Aorta (tissue), 5 donors: ENCODE measurements at places on chromosomes 2 and 18. TPM values are rescaled to one million over a fixed set of nuclear protein-coding genes. Genes with fewer than 3 reads are reported as not detected.

CDH20 gene
- 0.10 TPM for polyA plus RNA-seq

ANKRD62 gene
- not detected for polyA plus RNA-seq

APCDD1 gene
- 45.5 TPM for polyA plus RNA-seq

KLHL14 gene
- not detected for polyA plus RNA-seq

LIMS3 gene
- polyA plus RNA-seq, result not detected

GTF3C2 gene
- polyA plus RNA-seq, result 20.3 TPM

MPHOSPH10 gene
- 19.8 TPM for polyA plus RNA-seq

MC2R gene
- not detected for polyA plus RNA-seq

EFEMP1 gene
- 3,298 TPM for polyA plus RNA-seq

EMILIN1 gene
- 50.0 TPM for polyA plus RNA-seq

DPP4 gene
- 4.1 TPM for polyA plus RNA-seq

PKDCC gene
- 182 TPM for polyA plus RNA-seq

R3HDM1 gene
- 9.3 TPM for polyA plus RNA-seq

CREG2 gene
- polyA plus RNA-seq, result not detected

CMPK2 gene
- polyA plus RNA-seq, result 2.4 TPM

TOGARAM2 gene
- polyA plus RNA-seq, result 0.50 TPM

ST8SIA5 gene
- polyA plus RNA-seq, result not detected

KIF1A gene
- 0.25 TPM for polyA plus RNA-seq

ARHGAP28 gene
- polyA plus RNA-seq, result 2.5 TPM

FBLN7 gene
- polyA plus RNA-seq, result 13.5 TPM

PIEZO2 gene
- polyA plus RNA-seq, result 0.50 TPM

PAPOLG gene
- 4.0 TPM for polyA plus RNA-seq

SOX11 gene
- polyA plus RNA-seq, result not detected

BMP10 gene
- polyA plus RNA-seq, result not detected

C2orf15 gene
- polyA plus RNA-seq, result 0.36 TPM
